Colonic mucosa (tissue), 4 donors: ENCODE measurements at places on chromosomes 6 and 20. TPM values are rescaled to one million over a fixed set of nuclear protein-coding genes. Genes with fewer than 3 reads are reported as not detected.

DNA sequence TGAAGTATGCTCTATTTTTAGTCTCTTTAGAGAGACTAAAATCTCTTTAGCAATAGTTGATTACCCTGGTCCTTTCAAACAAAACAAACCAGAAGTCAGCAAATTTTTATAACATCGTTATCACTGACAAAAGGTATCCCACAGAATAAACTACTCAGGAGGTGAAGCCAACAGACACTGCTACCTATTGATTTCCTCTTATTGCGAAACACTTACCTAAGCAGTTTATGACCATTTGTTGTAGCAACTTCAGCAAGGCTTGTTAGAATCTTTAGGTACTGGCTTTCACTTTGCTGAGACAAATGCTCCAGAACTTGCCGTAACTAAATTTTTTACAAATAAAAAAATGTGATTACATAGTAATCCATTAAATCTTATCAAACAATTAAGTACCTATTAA lies 64.4 kb downstream of the HACE1 start:
- DNase-seq, result no peak

DNA sequence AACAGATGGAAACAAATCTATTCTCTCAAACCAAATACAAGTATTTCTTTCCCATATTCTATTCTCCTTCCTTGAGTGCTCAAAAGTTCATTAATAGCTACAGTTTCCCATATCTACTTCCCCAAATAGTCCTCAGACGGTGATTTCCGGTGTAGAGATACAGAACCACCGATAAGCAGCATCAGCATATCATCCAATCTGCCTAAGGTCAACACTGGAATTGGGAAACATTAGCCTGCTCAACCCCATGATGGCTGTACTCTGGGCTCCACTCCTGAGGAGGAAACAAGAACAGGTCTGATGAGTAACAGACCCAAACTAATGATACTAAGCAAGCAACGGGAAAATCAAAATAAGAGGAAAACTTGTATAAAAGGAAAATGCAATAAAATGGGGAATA lies 115.6 kb downstream of the EPB41L2 start:
- no peak for DNase-seq

OR2J3 gene
- not detected for total RNA-seq

MAN1A1 gene
- total RNA-seq, result 43.5 TPM

SNAP25 gene
- 2.2 TPM for total RNA-seq
